ENCODE measurements at places on chromosomes 5 and 9.

DNA sequence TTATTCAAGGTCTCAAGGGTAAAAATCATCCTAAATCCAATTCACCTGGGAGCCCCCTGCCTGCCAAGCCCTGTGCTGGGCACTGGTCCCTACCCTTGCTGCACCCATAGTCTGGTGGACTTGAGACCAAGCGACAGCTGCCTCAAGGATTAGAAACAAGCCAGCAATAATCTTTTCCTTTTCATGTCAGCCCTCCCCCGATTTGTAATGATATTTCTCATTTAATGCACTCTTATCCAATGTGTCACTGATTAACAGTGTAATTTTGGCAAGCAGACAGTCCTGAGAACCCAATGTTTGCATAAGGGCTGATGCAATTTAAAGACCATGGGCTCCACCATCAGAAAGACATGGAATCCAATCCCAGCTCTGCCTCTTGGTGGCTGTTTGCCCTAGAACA, 108.9 kb downstream of the ACTL7B start:
- peak; percentile 73 for DNase-seq

DNA sequence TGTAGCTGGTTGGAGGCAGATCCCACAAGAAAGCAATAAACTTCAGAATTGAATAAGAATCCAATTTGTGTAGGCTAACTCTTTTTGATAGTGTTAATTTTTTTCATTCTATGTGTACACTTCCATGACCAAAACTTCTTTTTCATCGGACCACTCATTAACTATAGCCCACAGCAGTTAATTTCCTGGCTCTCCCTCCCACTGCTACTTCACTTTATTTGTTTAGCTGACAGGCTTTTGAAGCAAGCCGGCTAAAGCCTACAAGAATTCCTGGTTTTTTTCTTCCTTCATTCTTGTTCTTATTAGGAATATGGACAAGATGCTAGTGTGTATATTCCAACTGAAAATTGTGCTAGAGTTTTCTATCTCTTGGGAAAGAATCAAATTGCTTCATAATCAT, 329.2 kb upstream of the CCNH start:
- DNase-seq, result peak; percentile 88

GRCh38 chr5:25224316-25224982, 579.7 kb upstream of the CDH10 start:
- no peak for DNase-seq

DNA sequence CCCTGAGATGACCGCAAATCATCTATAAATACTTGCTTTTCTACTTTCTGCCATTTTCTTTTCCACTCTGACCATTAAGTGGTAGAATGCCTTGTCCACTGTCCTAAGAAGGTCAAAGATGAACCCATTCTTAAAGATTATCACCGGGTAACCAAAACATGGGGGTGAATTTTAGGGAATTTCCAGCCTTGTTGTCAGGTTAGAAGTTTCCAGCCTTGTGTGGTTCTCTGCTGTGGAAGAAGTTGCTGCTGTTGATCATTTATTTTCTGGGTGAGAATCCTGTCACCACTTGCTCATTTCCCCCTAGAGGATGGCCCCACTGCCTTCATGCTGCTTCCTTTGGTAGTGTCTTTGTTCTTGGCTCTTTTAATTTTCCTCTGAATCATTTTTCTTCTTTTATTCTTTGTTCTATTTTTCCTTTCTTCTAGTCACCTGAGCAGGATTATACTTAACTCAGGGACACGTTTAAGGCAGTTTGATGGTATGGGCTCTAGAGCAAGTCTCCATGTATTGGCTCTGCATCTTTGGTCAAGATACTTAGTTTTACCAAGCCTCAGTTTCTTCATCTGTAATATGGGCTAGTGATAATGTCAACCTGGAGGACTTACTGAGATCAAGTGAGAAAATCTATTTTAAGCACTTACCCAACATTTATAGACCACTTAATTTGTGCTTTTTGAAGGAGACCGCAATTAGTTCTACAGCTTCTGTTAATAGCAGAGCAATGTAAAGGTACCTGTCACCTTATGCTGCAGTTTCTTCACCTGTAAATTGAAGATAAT, 266.2 kb downstream of the ARHGAP26 start:
- DNase-seq, result peak; percentile 21

- no peak for DNase-seq
These were observed 11.5 kb downstream of the MAN2A1 start for GRCh38 chr5:109701252-109701651.

- no peak for DNase-seq
These were observed 23.4 kb downstream of the SRD5A1 start for GRCh38 chr5:6656680-6657079.

GRCh38 chr5:17238521-17239041, 21.1 kb downstream of the BASP1 start:
- no peak for DNase-seq

DNA sequence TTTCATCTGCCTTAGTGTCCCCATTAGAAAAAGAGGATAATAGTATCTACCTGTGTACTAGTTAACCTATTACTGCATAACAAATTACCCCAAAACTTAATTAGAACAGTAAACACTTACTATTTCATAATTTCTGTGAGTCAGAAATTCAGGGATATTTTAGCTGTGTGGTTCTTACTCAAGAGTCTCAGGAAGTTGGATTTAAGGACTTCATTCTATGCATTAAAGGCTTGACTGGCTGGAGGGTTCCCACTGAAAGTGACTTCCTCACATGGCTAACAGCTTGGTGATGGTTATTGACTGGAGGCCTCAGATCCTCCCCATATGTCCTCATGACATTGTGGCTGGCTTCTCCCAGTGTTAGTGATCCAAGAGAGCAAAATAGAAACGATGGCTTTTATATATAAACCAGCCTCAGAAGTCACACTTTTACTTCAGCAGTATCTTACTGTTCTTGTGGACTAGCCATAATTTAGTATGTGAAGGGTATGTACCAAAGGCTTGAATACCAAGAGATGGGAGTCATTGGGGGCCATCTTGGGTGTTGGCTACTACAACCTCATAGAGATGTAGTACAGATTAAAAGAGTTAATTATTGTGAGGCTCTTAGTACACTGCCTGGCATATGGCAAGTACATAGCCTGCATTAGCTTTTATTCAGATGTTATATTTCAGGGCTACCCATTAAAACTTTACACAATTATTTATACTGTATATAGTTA, 9.9 kb downstream of the RAD23B start:
- DNase-seq, result no peak

DNA sequence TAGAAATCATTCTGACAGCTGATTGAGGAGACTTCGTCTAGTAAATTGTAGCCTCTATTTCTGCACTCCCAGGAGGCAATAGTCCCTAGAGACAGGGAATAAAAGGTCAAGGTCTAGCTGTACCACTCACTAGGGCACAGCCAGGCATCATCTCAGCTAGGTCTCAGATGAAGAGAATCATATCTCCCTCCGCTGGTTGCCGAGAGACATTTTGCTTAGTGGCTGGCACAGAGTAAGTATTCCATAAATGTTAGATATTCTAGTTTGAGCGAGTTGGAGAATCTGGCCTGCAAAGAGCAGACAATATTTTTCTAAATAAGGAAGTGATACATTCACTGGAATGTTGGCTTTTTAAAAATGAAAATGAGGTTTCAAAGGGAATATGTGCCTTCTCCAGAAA, 180.4 kb upstream of the ACTBL2 start:
- no peak for DNase-seq

GRCh38 chr5:82376307-82376706, 98.2 kb upstream of the RPS23 start:
- DNase-seq, result no peak

- no peak for DNase-seq
These were observed 5.3 kb upstream of the SREK1 start for GRCh38 chr5:66138637-66139317.

DNA sequence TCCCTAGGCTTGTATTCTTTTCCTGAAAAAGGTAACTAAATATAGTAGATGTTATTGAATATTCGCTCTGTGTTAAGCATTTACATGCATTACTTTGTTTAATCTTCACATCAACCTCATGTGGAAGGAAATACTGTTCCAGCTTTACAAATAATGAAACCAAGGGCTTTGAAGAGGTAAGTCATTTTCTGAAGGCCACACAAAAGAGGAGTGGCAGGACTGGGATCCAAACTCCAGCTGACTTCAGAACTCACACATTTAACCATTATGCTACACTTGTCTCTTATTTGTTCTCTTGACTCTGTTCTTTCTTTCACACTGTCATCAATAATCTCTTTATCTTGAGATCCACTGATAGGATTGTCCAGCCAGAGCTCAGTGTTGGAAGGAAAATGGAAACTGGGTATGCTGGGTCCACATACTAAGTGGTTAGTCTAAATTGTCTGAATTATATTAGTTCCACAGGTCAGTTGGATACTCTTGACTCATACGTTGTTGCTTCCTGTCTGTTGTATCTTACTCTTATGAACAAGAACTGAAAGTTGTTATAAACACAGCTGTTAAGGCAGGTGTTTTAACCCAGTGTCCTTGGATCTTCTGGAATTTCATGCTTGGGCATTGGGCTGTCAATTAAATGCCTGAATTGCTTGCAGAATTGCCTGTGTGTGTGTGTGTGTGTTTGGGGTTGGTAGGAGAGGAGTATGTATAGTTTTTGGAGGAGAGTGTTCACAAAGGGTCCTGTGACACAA, 65.6 kb downstream of the TLE4 start:
- no peak for DNase-seq

GRCh38 chr9:15420796-15421195, 1.9 kb upstream of the SNAPC3 start:
- no peak for DNase-seq

DNA sequence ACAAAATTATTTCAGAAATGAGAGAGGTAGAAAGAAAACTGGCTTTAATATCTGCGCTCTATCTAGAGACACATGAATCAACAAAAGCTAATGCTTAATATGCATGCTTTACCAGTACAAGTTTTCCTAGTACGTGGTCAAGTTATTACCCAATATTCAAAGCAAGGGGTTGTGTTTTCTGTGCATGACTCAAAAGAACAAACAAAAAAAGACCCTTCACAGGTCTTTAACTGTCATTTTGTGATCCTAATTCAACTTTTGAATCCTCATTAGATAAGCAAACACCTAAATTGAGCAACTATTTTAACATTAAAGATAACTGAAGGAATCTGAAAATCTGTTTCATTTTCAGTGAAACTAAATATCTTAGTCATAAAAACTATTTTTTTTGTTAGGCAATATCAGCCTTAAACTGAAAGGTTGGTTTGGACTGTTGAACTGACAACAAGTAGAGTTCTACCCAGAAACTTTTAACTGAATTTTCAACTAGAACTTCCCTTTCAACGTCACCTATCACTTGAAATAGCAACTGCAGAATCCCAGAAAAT, 12.5 kb downstream of the ST8SIA4 start:
- DNase-seq, result no peak

DNA sequence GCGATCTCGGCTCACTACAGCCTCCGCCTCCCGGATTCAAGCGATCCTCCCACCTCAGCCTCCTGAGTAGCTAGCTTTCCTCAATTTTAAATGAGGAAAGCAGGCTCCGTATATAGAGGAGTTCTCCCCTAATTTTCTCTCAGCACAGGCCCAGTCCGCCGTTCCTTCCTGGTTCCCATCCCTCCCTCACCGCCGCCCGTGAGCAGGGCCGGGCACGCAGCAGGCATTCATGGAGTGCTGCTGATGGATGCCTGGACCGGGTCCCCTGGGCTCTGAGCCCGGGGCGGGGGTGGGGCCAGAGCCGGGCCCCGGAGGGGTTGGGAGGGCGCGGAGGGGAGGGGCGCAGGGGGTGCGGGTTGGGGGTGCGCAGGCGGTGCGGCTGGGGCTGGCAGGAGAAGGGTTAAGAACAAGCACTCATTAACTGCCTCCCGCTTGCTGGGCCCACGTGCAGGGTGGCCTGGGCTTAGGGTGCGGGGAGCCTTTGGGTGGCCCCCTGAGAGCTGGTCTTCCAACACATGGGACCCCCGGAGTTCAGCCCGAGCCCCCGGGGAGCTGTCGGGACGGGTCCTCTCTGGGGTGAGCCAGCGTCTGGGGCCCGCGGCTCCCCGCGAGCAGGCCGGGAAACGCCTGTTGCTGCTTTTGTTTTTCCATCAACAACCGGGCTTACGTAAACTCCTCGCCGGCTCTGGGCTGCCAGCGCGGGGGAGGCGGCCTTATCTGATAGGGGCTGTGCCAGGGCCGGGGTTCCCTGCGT, 33.7 kb downstream of the LHX2 start:
- DNase-seq, result peak; percentile 58

DNA sequence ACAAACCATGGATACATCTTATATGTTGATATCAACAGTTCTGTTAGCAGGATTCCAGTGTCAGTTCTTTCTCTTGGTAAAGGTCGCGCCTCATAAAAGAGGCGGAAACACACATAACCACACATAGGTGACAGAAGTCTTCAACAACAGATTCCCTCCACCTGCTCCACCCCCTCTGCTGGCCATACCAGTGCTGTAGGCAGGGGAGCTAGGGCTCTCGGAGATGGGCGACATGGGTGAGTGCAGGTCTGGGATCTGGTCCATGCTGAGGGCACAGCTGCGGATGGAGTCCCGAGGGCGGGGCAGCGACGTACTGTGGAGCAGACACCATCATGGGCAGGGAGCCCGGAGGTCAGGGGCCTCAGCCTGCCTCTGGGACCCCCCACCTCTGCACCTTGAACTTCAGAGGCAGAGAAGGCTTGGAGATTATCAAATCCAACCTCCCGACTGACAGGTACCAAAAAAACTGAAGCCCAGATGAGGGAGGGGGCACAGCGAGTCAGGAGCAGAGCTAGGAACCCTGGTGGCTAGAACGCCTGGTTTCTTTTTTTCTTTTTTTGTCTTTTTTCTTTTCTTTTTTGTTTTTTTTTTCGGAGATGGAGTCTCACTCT, 12.0 kb upstream of the TOR2A start:
- DNase-seq, result no peak

DNA sequence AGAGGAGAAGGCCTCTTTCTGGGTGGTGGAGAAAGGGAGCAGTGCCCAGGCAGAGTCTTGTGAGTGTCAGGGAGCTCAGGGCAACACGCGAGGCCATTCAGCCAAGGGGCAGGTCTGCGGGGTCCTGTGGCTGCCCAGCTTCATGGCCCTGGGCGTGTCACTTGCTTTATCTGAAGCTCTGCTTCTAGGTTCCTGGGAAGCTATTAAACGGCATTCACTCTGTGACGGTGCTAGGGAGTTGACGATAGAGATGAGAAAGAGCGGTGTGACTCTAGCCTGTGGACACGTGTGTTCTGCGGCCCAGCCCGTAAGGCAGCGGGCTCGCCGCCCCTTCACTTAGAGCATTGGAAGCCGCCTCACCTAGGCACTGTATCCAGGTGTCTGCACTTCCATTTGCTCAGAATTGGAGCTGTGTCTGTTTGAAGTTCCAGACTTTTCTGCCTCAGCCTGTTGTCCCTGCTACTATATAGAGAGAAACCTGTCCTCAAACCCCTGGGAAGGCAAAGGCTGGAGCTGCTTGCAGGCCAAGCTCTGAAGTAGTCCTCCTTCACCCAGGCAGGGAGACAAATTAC, 88.3 kb downstream of the PHF2 start:
- no peak for DNase-seq

GRCh38 chr9:10525972-10526371, 86.8 kb downstream of the PTPRD start:
- DNase-seq, result peak; percentile 12

- DNase-seq, result no peak
These were observed 1467.1 kb downstream of the FOXD4L5 start for GRCh38 chr9:63817622-63818518.
